EH (cell line): ENCODE measurements at places on chromosomes 7 and 10.
A peak's percentile ranks its signal among the peaks of the same experiment; 100 is the strongest.

DNA sequence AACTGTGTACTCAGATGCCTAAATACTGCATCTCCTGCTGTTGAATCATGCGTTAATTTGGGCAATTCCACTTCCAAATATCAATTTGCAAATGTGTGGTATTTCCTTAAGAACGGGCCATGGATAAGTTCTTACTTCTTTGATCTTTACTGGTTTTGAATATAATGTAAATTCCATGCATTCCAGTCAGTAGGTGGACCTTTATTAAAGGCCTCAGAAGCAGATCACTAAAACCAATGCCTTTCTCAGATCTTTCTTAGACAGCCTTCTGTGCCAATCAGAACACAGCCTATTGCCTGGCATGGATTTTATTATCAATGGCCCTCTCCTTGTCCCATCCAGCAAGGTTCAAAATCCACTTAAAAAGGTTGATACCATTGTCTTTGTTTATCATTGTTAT lies 21.5 kb upstream of the POM121L12 start:
- DNase-seq = no peak

- DNase-seq = no peak
Measured at GRCh38 chr10:43973801-43974200, 325.1 kb upstream of the ZNF32 start.

DNA sequence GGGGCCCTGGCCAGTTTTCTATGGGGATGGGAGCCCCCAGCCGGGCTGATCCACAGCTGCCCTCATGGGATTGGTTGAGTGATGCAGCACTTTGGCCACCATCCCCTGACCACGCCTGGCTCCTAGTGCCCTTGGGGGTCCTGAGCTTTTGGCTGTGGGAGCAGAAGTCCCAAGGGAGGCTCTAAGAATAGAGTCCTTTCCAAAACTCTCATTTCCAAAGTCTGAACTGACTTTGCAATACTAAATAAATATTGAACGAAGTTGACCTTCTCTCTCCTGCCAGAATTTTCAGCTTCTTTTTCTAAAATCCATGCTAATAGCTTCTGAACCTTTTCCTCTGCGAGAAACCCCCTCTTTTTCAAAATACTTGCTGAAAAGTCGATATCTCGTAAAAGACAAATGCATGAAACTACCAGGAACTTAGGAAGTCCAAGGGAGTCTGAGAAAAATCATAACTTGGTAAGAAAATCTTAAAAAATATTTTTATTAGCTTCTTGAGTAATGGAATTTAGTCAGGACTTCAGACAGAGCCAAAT lies 62.7 kb upstream of the IGFBP3 start:
- no peak for DNase-seq

GRCh38 chr7:2956526-2957368 lies 86.9 kb downstream of the CARD11 start:
- DNase-seq = peak; percentile 41

DNA sequence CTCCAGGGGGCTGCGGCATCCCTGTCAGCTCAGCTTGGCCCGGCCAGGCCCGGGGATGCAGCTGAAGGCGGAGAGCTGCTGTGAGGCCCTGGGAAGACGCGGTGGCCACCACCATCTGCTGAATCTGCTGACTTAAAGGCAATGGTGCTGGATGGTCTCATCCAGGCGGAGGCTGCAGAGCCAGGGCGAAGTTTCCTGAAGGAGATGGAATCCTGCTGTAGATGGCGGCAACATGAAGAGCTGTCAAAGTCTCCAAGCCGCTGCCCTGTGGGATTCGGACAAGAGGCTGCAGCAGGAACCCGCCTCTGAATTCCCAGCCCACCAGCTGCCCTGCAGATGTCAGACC lies 200.1 kb downstream of the PTPRN2 start:
- no peak for DNase-seq

DNA sequence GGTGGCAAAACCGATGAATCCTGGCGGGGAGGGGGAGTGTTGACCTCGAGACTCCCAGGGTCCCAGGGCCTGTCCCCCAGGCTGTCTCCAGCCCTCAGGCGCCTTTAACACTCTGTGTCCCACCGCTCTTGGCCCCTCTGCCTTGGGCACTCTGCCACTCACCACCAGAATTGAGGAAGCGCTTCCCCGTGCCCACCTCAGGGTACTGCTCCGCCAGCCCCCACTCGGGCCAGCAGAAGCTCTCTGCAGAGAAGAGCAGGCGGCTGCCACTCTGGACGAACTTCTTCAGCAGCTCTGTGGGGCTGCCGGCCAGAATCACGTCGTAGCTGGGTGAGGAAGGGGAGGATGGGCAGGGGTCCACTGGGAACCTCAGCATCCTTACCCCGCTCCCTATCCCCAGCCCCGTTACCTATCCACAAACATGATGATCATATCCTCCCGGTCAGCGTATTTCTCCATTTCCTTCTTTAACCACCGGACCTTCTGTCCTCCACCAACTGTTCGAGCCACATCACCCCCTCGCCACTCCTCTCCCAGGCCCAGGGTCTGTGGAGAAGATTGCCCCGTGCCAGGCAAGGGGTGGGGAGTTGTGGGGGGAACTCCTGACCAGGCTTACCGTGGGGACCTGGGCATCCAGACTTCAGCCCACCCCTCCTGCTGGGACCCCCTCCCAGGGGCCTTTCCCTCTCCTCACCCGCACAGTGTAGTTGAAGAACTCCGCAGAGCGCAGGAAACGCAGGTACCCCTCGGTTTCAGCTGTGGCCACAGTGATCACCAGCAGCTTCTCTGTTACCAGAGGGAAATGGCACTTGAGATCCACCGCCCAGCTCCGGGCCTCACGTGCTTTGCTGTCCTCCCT lies 1.2 kb downstream of the PLOD3 start:
- peak; percentile 49 for DNase-seq

DNA sequence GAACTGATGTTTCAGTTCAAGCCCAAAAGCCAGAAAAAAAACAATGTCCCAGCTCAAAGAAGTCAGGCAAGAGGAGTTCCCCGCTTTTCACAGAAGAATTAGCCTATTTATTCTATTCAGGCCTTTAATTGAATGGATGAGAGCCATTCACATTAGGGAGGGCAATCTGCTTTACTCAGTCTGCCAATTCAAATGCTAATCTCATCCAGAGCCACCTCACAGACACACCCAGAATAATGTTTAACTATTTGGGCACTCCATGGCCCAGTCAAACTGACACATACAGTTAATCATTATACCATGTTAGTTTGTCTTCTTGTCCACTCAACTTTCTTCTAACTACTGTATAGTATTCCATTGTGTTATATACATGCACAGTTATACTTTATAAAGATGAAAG lies 2.6 kb upstream of the NPSR1 start:
- DNase-seq = no peak

DNA sequence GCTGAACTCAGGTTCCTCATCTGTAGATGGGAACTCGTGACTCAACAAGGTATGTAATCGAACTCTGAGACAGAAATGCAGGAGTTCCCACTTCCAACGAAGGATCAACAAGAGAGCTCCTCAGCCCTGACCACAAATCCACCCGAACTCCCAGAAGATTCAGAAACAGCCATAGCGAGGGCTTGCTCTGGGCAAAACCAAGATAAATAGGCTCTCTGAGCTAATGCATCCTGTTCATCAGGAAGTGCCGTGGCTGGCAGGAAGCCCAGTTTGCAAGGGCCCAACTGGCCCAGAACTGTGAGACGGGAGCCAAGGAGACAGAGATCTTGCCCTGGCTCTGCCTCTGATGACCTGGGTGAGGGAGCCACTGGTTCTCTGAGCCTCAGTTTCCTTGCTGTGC lies 141.7 kb upstream of the PFKP start:
- peak; percentile 39 for DNase-seq

DNA sequence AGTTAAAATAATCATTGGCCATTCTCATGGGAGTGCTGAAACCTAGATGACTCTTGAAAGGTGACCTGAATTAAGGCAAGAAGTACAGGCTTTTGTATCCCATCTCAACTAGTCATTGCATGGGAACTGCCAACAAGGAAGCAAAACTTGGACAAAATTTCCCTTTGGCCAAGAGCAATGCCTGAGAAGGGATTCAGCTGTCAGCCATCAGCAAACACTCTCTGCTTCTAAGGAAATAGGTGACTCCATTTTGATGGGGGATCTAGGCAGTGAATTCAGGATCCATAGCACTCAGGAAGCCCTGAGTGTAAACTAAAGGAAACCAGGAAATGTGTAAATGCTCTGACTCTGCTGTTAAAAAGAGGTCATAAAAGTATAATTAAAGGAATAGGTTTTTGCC lies 221.5 kb upstream of the TMEM229A start:
- DNase-seq = no peak
